ENCODE measurements at places on chromosomes 2 and 18. TPM values are rescaled to one million over a fixed set of nuclear protein-coding genes. Genes with fewer than 3 reads are reported as not detected.

SERPINB5 gene
- total RNA-seq: not detected

STAMBP gene
- 23.6 TPM for total RNA-seq

CKAP2L gene
- 0.26 TPM for total RNA-seq

ZEB2 gene
- total RNA-seq: 91.0 TPM

MGAT5 gene
- 75.0 TPM for total RNA-seq

ABCG5 gene
- total RNA-seq: not detected

DOCK10 gene
- 26.3 TPM for total RNA-seq

LIMS3 gene
- total RNA-seq: not detected

DOK1 gene
- total RNA-seq: 25.7 TPM

GRCh38 chr2:137675584-137676327 is 288.5 kb upstream of the HNMT start:
- no peak for DNase-seq

- DNase-seq: no peak
Observed at GRCh38 chr18:45024357-45025088, 343.8 kb downstream of the SETBP1 start.

- DNase-seq: no peak
Observed at GRCh38 chr2:138032334-138032733, 68.1 kb downstream of the HNMT start.

GRCh38 chr2:219615036-219615435 is 12.4 kb upstream of the SLC4A3 start:
- DNase-seq: no peak

DNA sequence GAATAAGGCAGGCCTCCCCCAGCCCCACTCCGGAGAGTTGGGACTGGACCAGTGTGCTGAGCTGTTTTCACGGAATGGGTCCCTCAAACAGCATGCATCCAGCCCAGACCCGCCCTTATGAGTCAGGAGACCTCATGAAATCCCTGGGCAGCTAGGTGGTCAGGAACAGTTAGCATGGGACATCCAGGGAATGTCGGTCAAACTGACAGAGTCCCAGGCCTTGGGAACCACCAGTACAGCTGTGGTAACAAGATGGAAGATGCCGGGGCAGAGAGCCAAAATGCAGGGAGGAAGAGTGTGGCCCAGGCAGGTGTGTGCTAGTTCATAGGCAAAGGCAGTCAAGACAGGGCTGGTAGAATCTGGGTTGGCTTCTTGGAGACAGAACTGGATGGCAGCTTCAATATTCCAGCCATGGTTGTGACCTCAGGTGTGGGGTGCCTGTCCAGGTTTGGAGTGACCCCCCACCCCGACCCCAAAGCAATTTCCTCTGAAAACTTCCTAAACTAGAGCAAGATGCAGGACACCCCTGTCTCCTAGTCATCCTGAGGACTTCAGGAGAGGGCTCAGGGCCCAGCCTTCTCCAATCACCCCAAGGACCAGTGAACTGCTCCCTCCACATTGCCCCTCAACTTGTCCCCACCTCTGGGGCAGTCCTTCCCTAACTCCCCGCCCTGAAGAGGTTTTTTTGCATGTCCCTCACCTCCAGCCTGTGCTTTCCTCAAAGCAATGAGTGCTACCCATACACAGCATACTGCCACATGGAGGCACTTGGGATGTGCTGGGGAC is 46.5 kb downstream of the KCNIP3 start:
- DNase-seq: no peak

DNA sequence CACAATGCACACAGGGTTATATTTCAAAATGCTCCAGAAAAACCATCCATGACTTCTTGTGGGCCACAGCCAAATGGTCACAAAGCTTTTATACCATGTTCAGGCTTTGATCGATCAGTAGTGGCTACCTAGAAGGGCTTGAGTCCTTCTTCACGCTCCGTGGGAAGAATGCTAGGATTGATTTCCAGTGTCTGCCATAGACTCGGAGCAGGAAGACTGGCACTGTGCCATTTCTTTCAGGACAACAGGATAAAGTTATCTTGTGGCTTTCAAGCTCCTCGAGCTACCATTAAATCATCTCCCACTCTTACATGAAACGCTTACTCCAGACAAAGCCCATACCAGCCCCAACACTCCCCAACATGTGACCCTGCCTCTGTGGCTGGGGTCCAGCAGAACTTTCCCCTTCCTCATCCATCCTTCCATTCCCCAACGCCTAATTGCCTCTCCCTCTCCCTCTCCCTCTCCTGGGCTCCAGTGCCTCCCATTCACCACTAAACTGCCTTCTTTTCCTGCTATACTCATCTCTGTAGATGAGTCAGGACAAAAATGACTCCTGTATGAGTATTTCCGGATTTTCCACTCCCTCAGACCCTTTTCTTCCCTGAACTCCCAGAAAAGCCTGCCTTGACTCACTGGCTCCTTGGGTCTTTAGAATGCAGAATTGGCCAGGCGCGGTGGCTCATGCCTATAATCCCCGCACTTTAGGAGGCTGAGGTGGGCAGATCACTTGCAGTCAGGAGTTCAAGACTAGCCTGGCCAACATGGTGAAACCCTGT is 40.9 kb downstream of the ADD2 start:
- no peak for DNase-seq

DNA sequence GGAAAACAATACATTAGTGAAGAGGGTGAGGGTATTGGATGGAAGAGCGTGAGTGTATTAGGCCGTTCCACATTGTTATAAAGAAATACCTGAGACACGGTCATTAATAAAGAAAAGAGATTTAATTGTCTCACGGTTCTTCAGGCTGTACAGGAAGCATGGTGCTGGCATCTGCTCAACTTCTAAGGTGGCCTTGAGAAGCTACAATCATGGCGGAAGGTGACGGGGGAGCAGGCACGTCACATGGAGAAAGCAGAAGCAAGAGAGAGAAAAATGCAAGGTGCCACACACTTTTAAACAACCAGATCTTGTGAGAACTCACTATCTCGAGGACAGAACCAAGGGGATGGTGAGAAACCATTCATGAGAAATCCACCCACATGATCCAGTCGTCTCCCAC is 18.2 kb downstream of the HPCAL1 start:
- no peak for DNase-seq

DNA sequence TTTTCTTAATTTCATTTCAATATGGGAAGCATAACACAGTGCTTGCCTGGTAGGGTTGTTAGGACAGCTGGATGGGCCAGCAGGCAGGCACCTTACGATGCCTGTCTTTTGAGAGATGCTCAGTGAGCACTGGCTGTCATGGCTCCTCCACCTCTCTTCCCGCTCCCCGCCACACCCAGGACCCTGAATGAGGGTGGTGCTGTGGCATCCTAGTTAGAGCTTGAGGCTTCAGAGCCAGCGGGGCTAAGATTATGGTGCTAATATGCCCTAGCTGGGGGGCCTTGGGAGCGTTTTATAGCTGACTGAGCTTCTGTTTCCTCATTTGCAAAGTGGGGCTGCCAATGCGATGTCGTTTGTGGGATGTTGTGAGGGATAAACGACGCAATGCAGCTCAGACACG is 37.7 kb downstream of the ASB1 start:
- no peak for DNase-seq

GRCh38 chr2:206982360-206982955 is 43.1 kb downstream of the CPO start:
- no peak for DNase-seq

DNA sequence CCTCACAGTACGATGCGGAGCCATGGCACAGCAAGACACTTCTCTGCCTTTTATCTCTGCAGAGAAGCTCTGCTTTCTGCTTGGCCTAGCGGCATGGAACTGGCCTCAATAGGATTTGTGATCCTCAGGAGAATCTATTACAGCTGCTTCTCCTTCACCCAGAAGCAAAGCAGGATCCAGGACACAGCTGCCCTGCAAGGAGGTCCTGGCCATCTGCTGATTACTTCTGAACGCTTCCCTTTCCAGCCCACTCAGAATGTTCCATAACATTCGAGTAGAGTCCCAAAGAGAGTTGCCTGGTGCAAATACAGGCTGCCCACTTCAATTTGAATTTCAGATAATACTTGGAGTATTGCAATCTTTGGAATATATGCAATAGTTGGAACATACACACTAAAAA is 29.2 kb upstream of the KCNS3 start:
- no peak for DNase-seq

DNA sequence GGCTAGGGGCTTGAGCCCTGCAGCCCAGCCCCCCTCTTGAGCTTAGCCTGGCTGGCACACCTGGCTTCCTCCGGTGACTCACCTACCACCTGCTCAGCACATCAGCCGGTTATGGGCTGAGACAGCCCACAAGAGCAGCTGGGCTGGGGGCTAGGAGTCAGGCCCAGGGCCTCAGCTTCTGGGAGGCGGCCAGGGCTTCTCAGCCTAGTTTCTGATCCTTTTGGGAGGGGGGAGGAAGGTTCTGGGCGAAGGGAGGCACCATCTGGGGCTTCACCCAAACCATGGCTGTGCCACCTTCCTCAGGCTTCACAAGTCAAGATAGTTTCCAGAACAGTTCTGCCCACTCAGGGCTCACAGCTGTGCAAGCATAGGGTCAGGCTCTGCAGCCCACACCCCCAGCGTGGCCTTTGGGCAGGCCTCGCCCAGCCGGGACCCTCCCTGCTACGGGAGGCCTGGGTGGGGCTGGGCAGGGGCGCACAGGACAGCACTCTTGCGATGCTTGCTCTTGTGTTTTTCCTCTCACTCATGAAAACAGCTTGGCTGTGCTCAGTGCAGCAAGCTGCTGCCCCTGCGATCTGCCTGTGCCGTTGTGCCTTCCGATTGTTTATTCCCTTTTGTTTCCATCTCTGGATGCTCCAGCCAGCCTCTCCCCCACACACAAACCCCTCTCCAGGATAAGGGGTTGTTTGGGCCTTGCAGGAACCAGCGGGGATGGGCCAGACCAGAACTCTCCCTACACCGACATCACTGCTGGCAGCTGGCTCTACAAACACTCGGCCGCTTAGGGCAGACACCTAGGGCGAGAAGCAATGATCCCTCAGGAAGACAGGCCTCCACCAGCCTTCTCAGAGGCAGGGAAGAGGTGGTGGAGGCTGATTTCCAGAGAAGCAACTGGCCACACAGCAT is 26.1 kb upstream of the SEMA4C start:
- DNase-seq: no peak

GRCh38 chr2:19409046-19409445 is 50.6 kb upstream of the OSR1 start:
- peak; percentile 42 for DNase-seq

- DNase-seq: no peak
Observed at GRCh38 chr18:1273469-1273868, 368.8 kb downstream of the ADCYAP1 start.

GRCh38 chr18:75141734-75142133 is 67.2 kb downstream of the PTGR3 start:
- no peak for DNase-seq

GRCh38 chr2:157787364-157787938 is 88.7 kb downstream of the ACVR1 start:
- DNase-seq: no peak

DNA sequence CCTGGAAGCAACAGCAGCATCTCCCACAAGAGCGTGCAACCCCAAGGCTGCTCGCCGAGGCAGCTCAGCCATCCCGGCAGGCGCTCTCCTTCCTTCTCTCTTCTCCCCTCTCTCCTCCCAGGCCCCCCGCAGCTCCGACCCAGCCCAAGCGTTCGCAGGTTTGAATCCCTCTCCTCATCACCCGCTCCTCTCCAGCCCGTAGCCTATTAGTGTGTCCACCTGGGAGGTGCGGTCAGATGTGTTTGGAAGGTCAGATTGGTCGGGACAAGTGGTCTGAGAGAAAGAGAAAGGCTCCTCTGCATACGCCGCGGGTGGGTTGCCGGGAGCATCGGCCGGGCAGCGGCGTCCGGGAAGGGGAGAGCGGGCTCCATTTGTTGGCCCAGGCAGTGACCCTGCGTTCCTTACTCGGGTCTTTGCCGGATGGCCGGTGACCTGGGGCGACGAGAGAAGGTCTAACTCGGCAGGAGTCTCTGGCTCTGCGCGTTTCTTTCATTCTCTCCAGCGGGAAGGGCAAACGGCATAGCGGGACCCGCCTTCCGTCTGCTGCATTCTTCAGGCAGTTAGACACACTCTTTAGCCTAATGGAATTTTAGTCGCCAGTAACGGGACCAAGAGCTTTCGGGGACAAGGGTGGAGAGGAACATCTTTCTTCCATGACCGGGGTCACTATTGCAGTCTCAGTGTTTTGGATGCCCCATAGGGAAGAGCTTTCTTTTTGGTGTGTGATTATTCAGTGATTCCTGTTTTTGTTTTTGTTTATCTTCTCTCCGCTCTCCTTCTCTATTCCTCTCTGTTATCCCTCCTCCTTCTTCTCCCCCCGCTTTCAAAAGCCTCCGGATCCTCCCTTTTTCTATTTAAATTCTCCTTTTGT is 1.1 kb upstream of the TMEFF2 start:
- peak; percentile 25 for DNase-seq

GRCh38 chr2:186590350-186590758 is 498 bp downstream of the ITGAV start:
- DNase-seq: peak; percentile 43

GRCh38 chr2:171325886-171326585 is 107.8 kb downstream of the METTL8 start:
- no peak for DNase-seq

DNA sequence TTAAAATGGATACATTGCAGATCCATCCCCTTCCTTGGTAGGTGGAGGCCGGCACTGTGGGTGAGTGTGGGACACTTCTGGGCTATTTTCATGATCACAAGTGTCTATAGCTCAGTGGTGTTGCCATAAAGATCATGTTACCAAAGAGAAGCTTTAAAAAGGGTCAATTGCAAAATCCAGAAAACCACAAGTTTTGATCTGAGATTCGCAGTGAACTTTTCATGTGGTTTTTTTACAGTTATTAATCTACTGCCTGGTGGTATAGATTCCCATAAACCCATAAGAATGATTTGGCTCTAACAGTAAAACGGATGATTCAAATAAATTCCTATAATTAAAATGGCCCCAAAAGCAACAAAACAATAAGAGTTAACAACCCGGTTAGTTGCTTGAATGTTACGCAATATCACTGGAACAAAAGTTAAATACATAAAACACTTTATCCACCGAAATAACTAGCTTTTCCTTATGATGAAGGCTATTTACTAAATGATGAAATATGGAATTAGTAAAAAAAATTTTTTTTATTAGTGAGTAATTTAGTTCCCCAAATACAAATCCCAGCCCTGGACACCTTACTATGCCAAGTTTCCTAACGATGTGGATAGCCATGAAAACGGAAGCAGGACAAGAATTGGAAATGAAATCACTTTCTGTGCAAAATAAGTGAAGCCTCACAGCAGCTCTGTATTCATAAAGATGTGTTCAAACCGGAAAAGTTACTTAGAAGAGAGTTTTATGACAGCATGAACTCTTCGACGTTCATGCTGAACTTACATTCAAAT is 95.6 kb upstream of the THOC1 start:
- DNase-seq: peak; percentile 89

GRCh38 chr2:61221819-61222218 is 59.8 kb downstream of the C2orf74 start:
- DNase-seq: no peak

GRCh38 chr2:32135409-32135808 is 30.3 kb upstream of the SLC30A6 start:
- DNase-seq: peak; percentile 82

DNA sequence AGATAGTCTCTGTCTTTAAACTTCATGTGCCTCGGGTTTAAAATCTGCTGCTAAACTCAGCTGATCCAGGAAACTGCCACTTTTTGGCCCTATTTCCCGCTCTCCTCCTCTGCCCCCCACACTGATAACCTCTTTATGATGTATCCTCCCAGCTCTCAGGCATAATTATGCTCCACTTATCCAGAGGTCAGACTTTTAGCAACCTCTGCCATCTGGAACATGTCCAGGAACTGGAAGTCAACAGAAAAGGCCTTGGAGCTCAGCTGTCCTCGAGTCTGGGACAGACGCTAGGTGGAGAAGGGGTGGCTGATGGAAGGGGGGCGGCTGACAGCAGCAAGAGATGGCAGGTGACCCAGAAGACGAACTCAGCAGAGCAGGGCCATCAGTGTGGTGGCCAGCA is 41.2 kb downstream of the ASAP2 start:
- DNase-seq: no peak

- peak; percentile 85 for DNase-seq
Observed at GRCh38 chr18:22817844-22818243, 115.3 kb upstream of the RBBP8 start.
